ENCODE measurements at places on chromosomes 2 and 18. TPM values are rescaled to one million over a fixed set of nuclear protein-coding genes. Genes with fewer than 3 reads are reported as not detected.

DNA sequence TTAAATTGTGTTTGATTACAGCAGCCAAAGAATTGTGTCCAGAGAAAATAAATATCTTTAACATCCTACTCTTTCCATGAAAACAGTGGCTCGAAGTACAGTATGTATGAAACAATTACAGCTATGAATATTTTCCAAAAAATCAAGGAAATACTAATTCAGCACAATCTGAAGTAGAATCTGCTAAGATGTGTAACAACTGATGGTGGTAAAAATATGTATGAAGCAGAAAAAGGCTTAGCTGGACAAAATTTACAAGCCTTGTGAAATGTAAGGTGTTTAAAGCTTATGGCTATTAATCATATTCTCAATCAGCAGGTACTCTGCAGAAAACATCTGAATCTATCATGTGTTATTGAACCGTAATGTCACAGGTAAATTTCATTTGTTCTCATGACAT, 16.6 kb downstream of the DYM start:
- DNase-seq = no peak

GRCh38 chr18:3478262-3478978, 28.4 kb downstream of the TGIF1 start:
- no peak for DNase-seq

- no peak for DNase-seq
Observed at GRCh38 chr2:120547662-120548061, 188.0 kb upstream of the GLI2 start.

DNA sequence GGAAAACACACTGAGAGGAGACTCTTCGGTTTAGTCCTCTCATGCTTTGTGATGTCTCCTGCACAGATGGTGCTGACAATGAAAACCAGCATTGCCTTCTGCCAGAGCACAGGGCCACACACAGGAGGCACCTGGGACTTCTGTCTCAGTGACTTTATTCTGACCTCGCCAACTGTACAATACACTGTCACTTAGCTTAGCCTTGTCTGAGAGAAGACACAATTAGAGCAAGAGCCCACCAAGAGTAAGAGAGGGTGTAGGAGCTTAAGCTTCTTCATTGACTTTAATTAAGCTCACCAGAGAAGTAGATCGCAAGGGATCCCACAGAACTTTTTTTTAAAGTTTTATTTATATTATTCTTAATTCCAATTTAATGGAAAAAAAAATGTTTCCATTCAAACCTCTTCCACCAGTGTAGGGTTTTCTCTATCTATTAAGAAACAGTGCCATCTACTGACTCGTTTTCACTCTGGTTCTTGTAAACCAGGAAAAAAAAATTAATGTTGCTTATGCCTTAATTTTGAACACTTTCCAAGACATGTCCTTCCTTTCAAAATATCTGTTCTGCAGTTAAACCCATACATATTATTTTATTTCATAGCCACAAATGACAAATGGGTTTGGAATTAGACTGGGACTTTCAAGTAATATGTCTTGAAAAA, 42.4 kb upstream of the DDX18 start:
- no peak for DNase-seq

CREG2 gene
- total RNA-seq = 0.12 TPM

GRCh38 chr2:201158111-201158929, 24.6 kb upstream of the CASP10 start:
- DNase-seq = peak; percentile 80
